ENCODE measurements at places on chromosomes 5 and 9.

DNA sequence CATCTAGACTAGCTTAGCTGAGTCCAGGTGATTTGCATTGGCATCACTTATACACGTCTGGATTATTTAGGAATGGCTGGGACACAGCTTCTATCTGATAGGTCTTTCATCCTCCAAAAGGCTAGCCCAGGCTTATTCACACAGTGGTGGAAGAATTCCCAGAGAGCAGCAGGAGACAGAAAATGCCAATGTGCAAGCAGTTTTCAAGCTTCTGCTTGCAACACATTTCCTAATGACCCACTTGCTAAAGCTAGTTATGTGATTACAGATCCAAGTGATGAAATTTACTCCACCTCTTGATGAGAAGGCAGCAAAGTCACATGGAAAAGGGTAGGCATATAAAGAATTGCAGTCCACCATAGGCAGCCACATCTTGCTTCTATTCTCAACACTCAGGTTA lies 44.2 kb upstream of the MAST4 start:
- no peak for DNase-seq

DNA sequence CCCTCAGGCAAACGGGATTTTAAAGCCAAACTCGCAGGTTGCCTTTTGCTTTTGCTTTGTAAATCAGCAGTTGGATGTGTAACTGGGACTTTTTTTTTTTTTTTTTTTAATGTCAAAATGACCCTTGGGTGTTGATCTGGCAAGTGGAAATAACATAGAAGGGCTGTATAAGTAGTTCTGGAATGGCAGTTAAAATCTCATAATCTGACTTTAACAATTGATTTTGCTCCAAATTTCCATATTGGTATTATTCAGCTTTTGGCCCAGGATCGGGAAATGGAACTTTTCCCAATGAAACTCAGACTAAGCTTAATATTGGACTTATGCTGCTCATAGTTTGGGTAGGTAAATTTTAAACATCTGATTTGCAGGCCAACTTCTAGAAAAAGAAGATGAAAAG lies 346.8 kb upstream of the NUDT12 start:
- DNase-seq, result no peak

- DNase-seq, result no peak
Measured at GRCh38 chr5:81950996-81951395, 20.8 kb upstream of the ATG10 start.

DNA sequence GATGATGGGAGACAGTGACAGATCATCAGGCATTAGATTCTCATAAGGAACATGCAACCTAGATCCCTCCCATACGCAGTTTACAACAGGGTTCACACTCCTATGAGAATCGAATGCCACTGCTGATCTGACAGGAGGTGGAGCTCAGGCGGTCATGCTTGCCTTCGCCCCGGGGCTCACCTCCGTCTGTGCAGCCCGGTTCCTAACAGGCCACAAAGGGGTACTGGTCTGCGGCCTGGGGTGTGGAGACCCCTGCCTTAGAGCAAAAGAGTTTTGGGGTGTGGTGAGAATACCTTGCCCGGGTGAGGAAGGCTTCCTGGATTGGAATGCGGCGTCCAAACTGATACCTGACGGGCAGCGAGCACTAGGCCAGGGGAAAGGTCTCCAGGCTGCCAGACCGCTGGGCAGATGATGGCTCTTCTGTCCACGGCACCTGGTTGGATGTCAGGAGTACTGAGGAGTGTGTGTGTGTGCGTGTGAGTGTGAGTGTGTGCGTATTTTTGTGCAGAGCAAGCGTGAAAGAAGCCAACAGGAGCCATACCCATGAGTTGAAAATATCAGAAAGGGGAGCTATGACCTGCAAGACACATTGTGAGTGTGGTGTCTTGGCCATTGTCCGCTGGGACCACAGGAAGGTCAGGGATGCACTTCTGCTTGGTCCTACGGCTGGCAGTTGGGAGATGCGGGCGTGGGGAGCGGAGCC lies 55.4 kb downstream of the ACER2 start:
- no peak for DNase-seq

DNA sequence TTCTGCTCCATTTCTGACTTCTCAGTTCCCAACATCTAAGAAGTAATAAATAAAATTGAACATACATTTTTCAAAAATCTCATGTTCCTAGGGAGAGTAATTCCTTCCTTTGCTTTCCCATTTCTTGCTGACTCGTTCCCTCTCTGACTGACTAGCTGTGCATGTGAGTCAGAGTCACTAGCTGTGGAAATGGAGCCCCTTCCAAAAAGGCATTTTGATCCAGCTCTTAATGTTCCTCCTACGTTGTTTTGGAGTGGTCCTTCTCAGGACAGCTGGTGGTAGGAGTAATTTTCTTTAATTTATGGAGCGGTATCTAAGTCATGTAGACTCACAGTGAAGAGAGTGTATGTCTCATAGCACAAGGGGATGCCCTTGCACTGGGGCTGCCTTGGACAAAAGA lies 460.2 kb downstream of the GADD45G start:
- DNase-seq, result no peak

DNA sequence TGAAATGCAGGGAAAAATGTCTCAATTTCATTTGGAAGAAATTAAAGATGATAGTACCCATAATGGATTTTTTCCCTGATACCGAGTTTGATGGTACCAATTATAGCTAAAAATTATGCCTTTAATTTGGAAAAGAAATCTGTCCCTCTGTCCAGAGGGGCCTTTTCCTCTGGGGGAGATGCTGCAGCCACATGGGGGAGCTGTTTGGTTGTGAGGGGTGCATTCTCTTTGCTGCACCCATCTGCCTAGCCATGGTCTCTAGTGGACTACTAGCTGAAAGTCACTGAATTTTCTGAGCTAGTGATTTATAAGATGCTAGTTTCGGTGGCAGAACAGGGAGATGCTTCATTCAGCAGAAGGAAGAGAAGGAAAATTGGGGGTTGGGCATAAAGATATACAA lies 9.6 kb downstream of the SEC61B start:
- peak; percentile 48 for DNase-seq

All from stimulated activated CD4-positive, alpha-beta T cell treated with anti-CD3 and anti-CD28 coated beads, Interleukin-4, amount 100 ng/mL, for 1 hour (primary cell).